CD4-positive, alpha-beta T cell treated with Interleukin-4 for 1 hour (primary cell): ENCODE measurements at places on chromosomes 4 and X.

DNA sequence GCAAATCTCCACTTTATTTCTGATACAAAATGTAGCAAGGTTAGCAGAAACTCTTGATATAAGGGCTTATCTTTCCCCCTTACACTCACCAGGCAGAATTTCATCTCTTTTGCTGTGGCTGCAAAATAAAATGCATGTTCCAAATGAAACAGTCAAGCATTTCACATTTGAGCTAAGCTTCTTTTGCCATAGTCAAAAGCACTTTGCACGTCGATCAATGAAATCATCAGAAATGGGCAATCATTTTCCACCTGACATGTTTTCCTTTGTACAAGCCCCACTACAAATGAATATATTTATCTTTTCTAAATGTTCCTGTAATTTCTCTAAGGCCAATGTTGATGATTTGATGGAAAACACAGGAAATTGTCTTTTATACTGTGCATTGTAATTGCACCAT, 178.4 kb downstream of the ANKRD50 start:
- no peak for DNase-seq

DNA sequence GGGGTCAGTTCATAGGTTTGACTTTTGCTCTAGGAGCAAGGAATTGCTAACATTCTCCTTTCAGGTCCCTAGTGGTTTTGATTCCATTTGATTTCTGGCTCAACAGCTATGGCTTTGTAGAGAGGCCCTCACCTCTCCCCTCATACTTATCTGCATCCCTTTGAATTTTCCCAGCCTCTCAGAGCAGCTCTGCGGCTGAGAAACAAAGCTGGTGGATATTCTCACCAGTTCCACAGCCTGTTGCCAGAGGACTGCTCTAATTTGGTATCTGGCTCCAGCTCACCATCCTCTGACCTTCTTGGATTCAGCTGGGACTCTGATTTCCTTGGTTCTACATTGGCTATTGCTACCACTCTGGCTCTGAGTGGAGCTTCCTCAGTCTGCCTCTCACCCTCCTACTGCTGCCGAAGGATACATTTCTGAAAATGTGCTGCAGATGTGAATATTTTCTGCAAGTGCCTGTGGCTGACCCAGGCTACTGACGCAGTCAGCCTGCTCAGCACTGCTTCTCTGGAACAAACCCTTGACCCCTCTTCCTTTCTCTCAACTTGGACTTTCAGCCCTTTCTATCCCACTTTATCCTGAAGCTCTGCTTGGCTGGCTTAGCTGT, 110.9 kb upstream of the ENPEP start:
- DNase-seq: no peak

- DNase-seq: no peak
These were observed 113.2 kb downstream of the HNRNPD start for GRCh38 chr4:82260632-82261031.

GRCh38 chrX:154488336-154489075, 1.9 kb downstream of the SLC10A3 start:
- DNase-seq: no peak

DNA sequence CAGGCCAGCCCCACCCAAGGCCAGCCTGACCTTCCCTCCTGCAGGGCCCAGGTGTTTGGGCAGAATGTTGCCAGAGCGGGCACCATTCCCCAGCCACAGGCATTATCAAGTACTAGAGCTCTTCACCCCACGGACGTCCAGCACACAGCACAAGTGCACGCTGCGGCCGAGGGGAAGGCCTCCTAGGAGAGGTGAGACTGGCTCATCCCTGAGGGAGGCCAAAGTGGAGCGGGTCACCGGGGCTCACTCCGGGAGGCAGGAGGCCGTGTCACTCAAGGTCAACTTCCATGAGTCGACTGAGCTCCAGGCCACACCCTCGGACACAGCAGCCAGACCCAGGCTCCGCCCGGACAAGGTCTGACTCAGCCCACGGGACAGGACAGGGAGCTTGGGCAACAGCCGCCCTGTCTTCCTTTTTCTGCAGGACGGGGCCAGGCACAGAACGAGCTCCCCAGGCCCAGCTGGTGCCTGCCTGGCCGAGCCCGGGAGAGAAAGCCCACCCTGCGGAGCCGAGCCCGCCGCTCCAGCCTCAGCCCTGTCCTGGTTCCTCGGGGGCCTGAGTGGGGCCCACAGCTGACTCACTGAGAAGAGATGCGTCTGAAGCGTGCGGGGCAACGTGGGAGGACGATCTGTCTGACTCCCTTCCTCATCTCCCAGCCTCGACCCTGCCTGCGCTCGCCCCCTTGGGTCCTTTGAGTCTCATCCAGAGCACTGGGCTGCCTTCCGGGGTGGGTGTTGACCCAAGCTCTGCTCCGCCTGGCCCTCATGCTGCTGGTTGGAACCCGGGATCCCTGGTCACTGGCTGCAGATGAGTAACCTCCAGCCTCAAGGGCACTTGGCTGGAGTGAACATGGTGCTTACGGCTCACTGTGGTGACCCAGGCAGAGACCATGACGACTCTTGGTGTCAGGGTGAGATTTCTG, 1.6 kb downstream of the SLC49A3 start:
- no peak for DNase-seq

DNA sequence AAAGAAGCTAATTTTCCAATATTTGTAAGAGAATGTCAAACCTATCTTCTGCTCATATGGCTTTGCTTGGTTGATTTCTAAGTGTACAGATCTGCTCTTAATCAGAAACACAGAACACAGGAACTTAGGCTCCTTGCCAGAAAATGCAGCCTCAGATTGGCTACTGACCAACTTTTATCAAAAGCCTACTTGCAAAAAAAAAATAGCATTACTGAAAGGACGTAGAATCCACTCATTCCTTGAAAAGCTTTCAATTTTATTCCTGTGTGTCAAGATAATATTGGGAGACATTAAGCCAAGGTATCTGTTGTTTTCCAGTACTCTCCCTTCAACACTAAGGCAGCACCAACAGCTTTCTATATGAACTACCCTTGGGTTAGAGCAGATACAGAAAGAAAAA, 127.6 kb upstream of the INTU start:
- DNase-seq: no peak

- DNase-seq: no peak
These were observed 107.9 kb upstream of the FAT1 start for GRCh38 chr4:186831574-186831973.
